Activated CD4-positive, CD25-positive, alpha-beta regulatory T cell (primary cell): ENCODE measurements at places on chromosomes 5 and 9.

DNA sequence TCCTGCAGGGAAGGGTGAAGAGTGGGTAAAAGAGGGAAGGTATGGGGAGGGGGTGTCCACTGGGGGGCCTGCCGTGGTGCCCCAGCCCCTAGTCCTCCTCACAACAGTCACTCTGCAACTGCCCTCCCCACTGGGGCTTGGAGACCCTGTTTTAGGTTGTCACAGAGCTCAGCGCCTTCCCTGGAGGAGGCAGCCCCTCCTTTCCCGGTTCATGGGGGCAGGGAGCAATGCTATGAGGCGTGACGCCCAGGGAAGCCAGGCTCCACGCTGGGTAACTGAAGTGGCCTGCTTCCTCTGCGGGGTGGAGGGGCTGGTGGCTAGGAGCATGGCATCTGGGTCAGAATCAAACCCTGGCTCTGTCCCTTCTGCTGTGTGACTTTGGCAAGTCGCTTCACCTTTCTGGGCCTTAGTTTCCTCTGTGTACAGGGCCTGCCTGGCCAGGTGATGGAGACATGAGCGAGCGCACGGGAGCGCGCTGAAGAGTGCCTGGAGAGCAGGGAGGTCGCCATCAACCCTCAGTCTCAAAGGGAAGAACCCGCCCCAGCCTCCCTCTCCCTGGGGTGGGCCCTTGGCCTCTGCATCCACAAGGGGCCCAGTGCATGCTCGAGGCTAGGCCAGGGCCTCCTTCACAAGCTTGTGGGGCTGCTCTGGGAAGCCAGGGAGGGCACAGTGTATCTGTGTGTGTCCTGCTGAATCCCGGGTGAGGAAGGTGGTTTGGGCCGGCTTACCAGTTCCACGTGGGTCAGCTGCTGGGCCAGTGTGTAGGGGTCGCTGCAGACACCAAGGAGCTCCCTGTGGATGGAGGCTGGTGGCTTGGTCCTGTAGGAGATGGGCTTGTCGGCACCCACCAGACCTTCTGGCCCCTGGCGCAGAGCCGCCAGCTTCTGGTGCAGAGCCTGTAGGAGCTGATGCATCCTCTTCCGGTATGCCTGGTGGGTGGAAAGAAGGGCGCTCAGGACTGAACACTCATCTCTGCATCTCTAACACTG lies 56.4 kb upstream of the RNF130 start:
- DNase-seq = no peak

DNA sequence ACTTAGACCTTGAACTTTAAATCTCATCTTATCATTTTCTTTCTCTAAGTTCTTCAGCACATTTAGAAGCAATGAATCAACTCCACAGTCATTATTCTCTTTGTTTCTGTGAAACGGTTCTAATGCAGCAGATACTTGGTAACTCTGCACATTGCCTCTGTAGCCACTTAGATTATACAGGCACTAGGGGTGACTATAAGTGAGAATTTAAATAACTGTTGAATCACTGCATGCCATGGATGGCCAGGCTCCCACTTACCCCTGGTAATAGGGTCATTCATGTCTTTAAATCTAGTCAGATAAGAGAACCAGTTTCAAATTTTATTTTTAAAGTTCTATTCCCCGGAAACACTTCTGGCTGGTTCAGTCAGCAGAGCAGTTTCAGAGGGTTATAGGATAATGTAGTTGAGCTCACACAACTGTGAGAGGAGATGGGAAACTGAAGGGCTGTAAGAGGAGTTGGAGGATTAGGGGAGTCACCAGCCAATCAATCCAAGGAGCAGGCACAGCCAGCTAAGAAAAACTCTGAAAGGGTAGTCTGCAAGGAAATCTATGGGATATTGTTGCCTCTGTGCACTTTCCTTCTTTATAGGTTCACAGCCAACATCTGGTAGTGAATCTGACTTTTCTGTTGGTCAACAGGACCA lies 4.2 kb upstream of the MINAR2 start:
- DNase-seq = no peak

GRCh38 chr9:78566521-78566920 lies 269.6 kb downstream of the PSAT1 start:
- no peak for DNase-seq

DNA sequence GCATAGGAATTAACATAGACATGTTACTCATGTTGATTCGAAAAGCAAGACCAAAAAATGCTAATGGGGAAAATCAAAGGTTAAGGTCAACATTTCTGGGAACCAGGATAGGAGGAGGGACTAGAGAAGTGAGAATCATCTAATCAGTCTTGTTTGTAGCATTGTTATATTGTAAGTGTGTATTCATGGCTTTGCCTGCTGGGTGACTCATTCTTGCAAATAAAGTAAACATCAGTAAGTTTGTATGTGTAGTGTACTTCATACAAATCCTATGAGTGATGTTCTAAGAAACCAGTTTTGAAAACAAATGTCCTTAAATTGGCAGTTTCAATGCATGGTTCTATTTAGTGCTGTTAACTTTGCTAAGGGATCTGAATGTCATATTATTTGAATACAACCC lies 79.0 kb upstream of the TMEM252 start:
- no peak for DNase-seq

GRCh38 chr9:131595696-131596429 lies 50.5 kb downstream of the PRRT1B start:
- DNase-seq = no peak

GRCh38 chr5:136001466-136001981 lies 27.3 kb upstream of the TGFBI start:
- DNase-seq = no peak

GRCh38 chr9:126618585-126619360 lies 5.0 kb downstream of the LMX1B start:
- DNase-seq = no peak
